ENCODE measurements at places on chromosomes 3 and 15.

DNA sequence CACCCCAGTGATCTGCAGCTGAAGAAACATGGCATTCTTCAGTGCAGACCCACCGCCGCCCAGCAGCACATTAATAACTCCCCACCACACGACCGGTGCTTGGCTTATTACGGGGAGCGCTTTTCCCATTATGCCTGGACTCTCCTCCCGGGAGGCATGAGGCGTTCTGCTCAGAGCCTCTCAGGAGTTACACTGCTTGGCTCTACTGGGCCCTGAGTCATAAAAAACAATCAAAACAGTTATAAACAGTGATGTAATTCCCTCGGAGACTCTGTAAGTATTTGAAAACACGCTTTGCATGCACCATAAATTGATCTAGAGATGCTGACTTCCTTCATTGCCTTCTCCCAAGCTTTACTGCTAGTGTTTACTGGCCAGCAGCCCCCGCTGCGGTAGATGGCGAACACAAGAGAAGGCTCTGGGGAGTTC, 77.1 kb upstream of the SNRPA1 start:
- DNase-seq = no peak

- no peak for DNase-seq
Observed at GRCh38 chr15:96254173-96254572, 76.3 kb upstream of the NR2F2 start.

DNA sequence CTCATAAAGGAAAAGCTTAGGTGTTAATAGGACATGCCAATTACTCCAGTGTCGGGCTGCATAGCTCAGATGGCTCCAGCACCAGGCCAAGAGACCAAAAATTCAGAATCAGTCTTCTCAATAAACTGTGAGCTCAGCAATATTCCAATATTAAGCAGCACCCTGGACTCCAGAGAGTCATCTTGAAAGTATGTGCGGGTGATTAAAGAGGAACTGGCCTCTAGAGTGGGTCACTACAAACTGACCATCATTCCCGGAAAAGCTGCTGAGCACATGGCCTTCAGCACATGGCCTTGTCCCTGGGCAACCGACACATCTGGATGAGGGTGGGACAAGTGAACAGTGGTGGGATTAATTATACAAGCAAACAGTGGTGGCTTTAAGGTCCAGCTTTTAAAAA, 59.0 kb downstream of the MAGI1 start:
- DNase-seq = no peak

- peak; percentile 65 for DNase-seq
Observed at GRCh38 chr3:197456261-197457091, 99.3 kb downstream of the BDH1 start.

GRCh38 chr15:39367596-39367995, 213.3 kb upstream of the THBS1 start:
- no peak for DNase-seq

DNA sequence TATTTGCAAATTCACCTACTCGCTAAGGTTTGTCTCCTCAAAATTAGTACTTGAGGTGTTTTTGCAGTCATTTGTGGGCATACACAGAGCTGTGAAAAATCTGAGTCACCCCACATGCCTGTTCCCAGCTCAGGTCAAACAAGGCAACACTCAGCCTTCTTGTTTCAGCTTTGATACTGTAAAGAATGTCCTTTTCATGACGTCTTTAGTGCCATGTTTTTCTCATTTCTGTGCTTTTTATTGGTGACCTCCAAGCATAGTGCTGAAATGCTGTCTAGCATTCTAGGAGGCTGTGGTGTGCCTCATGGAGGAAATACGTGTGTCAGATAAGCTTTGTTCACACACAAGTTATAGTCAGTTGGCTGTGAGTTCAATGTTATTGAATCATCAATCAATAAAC, 8.8 kb downstream of the CAPN3 start:
- no peak for DNase-seq

DNA sequence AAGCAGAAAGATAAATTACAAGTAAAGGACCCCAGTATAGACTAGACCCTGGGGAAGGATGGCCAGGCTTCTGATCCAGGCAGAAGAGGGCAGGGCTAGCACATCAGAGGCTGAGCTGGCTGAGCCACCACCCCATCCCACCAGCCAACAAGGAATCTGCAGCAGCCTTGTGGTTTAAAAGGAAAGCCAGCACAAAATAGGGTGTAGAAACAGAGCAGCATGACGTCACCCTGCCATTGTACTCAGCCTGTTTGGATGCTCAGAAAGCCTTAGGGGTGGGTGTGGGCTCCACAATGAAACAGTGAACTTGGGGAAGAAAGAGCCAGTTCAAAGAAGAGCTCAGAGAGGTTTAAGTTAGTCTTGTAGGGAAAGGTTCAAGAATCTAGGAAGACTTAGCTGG, 28.2 kb downstream of the DUOX1 start:
- no peak for DNase-seq

- no peak for DNase-seq
Observed at GRCh38 chr3:56309465-56309864, 158.8 kb downstream of the ERC2 start.

DNA sequence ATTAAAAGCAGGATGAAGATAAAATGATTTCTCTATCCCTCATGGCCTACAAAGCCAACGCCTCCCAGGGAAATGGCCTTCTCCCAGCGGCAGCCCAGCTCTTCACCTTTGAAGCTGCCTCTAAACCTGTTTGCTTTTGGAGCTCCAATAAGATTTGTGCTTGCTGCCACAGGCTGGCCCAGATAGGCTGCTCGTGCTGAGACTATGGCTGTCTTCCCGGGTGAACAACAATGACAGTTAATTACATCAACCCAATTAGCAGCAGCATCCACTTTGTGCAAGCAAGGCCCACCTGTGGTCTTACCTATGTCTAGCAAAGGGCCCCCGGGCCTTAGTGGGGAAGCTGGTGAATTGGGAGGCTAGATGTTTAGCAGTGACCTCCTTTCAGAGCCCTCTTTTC, 179.6 kb downstream of the P3H2 start:
- no peak for DNase-seq

GRCh38 chr15:62515696-62516395, 350.8 kb upstream of the C2CD4B start:
- DNase-seq = no peak
